ENCODE measurements at places on chromosomes 5 and 9.

GRCh38 chr5:61461417-61461816, 129.4 kb downstream of the ZSWIM6 start:
- DNase-seq: no peak

- DNase-seq: no peak
Measured at GRCh38 chr5:164663198-164663989, 1158.0 kb downstream of the MAT2B start.

- DNase-seq: no peak
Measured at GRCh38 chr5:176589039-176589769, 20.8 kb downstream of the GPRIN1 start.

DNA sequence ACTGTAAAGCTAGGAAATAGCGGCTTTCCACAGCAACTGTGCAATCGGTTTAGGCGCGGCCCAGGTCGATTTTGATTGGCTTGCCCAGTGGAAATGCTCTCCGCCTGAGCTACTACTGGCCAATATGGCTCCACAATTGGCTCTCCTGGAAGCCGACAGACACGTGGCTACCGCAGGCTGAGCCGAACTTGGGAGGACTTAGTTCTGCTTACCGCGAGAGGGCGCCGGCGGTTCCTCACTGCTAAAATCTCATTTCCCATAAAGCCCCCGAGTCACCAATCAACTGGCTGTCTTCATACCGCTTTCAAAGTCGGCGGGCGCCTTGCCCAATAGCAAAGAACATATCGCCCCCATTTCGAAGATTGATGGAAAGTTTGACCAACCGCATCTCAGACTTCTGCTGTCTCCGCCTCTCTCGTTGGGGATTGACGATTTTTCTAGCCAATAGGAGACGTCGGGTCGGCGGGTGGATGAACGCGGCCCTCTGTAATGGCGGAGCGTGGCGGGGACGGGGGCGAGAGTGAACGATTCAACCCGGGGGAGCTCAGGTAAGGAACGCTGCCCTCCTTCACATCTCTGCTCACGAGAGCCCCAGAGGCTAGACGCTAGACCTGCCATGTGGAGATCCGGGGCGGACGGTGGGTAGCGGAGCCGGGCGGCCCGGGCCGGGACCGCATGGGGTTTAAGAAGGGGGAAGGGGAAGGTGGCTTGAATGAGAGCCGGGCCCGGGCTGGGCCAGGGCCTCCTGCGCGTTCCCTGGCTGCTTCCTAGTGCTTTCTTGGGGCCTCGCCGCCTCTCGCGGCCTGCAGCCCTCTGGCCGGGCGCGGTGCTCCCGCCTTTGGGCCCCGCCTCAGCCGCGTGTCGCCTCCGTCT, at the start of gene TCERG1:
TCERG1 (plus strand) TSS at position 473 of the 873 bp plus-strand sequence; CDS start at position 490, 17 bp downstream.
- peak; percentile 97 for DNase-seq

DNA sequence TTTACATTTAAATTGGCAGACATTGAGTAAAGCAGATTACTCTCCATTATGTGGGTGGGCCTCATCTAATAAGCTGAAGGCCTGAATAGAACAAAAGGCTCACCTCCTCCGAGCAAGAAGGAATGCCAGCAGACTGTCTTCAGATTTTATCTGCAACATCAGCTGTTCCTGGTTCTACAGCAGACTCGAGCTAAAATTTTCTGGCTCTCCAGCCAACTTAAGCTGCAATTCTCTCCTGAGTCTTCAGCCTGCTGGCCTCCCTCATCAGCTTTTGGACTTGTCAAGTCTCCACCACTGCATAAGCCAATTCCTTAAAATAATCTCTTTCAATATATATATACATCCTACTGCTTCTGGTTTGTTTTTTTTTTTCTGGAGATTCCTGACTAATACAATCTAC, 12.5 kb downstream of the TRPM3 start:
- DNase-seq: no peak

DNA sequence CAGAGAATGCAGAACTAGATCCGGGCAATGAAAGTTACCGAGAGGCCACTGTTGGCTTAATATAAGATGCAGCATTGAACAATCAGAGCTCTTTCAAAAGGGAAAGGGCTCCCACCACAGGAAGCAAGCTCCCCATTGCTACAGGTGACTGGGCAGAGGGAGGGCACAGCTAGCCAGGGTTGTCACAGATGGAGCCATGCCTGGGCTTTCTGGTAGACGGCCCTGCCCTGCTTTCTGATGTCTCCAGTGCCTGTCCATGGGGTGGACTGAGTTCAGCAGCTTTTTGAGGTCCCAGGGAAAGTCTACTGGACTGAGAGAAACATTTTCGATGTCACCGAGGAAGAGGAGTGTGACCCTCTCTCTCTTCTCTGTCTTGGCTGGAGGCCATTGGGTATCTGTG, 14.1 kb downstream of the RGS3 start:
- DNase-seq: no peak

DNA sequence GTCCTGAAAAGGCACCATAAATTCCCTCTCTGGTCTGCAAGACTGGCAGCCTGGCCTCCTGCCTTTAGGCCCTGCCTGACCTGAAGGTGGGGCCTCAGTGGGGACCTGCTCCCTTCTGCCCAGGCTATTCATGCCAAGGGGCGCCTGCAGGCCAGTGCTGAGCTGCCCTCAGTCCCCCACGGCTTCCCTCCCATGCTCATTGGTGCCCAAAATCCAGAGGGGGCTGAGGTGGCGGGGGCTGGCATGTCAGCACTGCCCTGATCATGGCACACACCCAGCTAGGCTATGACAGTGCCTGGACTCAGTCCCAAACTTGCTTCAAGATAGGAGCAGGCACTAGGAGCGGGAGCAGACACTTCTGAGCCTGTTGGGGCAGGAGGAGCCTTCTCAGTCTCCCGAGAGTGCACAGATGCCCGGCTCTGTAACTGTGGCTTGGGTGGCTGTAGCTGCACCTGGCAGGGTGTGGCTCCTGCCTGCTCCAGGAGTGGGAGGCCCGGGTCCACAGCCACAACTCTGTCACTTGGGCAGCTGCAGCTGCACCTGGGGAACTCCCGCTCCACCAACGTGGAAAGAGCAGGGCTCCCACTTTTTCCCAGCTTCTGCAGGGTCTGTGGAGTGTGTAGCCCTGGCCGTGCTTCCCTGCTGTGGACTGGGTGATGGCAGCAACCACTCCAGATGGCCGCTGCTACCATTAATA, 49.0 kb downstream of the NDUFAF2 start:
- no peak for DNase-seq

GRCh38 chr9:20358207-20358606, 264.1 kb downstream of the MLLT3 start:
- no peak for DNase-seq

- no peak for DNase-seq
Measured at GRCh38 chr9:22913518-22913917, 466.9 kb downstream of the DMRTA1 start.

- no peak for DNase-seq
Measured at GRCh38 chr9:86069206-86069869, 30.0 kb downstream of the GOLM1 start.
